ENCODE measurements at places on chromosomes 7 and 10.

DNA sequence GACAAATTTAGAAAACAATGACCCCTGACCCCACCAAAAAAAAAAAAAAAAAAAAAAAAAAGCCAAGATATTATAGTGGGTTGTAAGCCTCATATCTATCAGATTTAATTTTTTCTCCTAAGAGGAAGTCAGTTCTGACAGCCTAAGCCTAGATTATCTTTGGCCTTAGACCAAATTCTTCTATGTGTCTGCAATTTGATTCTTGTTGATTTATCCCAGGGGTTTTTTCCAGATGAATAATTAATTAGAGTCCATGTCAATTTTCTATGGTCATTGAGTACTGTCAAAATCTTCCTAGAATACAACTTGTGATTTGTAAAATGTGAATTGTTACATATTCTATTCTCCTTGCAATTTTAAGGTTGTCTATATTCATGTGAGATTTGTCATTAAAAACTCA, 151.6 kb upstream of the CACNA2D1 start:
- no peak for DNase-seq

DNA sequence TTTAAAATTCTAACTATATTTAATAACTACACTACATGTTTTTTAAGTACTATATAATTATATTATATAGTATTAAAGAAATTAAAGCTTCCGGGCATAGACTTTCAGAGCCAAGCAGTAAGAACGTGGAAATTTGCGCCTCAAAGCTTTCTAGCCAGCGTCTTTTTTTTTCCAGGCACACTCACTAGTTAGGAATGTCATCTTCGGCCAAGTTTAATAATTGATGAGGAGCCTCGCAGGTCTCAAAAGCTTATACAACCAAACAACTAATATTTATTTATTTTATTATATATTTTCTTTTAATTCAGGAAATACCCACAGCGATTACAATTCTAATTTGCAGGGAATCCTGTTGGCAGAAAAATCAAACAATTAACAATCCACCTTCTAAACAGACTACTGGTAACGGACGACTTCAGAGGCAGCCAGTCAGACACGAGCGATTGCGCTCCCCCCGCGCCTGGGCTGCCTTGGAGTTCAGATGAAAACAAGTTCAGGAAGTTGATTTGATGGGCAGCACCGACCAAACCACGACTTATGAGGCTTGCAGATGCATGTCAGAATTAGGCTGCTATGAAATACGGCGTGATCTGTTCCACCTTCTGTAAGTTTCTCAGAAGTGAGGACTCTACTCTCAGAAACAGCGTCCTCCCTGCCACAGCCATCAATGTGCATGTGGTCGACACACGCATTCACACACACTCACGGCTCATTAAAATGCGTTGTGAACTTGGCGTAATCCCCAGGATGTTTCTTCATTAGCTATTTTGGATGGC, 431.8 kb upstream of the MGMT start:
- no peak for DNase-seq

- no peak for DNase-seq
Measured at GRCh38 chr7:79149831-79150230, 303.6 kb downstream of the MAGI2 start.

DNA sequence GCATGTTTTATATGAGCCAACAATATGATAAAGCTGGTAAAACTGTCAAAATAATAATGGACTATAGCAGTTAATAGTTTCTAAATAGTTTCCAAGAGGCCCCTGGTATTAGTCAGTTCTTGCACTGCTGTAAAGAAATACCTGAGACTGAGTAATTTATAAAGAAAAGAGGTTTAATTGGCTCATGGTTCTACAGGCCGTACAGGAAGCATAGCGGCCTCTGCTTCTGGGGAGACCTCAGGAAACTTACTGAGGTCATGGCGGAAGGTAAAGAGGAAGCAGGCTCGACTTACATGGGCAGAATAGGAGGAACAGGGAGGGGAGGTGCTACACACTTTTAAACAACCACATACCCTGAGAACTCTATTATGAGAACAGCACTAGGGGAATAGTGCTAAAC, 104.6 kb downstream of the PPP1R9A start:
- no peak for DNase-seq

GRCh38 chr7:137073571-137074325, 205.3 kb downstream of the CHRM2 start:
- DNase-seq = no peak

GRCh38 chr10:71317739-71318138, 1.3 kb upstream of the SLC29A3 start:
- DNase-seq = no peak

- DNase-seq = no peak
Measured at GRCh38 chr10:89649051-89649450, 4.0 kb upstream of the PANK1 start.

- DNase-seq = no peak
Measured at GRCh38 chr7:74718336-74718735, 55.5 kb upstream of the NCF1 start.

DNA sequence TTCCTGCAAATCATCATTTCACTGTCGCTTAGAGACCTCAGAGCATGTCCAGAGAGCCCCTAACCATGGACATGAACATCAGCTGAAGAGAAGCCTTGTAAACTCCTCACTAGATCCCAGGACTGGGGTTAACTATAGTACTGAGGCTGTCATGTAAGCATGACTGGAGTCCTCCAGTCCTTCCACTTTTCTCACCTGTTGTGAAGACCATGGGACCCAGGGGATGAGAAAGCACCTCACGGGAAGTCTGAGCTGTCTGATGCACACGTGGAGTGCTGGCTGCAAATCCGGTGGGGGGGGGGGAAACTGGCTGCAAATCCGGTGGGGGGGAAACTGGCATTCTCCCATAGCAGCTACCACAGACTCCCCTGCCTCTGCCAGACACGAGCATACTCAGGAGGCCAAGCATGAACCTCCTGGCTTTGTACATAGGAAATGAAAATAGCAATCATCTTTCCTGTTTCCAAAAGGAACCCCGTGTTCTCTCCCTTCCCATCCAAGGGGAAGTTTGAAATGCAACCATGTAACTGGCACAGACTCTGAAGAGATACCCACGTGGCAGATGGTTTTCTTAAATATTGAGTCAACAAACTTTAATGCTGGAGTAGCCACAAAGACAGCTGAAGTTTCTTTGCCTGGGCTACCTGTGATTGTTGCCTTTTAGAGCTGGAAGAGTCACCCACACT, 261.4 kb downstream of the ZMYND11 start:
- no peak for DNase-seq

- no peak for DNase-seq
Measured at GRCh38 chr10:89684604-89685003, 16.8 kb upstream of the KIF20B start.

DNA sequence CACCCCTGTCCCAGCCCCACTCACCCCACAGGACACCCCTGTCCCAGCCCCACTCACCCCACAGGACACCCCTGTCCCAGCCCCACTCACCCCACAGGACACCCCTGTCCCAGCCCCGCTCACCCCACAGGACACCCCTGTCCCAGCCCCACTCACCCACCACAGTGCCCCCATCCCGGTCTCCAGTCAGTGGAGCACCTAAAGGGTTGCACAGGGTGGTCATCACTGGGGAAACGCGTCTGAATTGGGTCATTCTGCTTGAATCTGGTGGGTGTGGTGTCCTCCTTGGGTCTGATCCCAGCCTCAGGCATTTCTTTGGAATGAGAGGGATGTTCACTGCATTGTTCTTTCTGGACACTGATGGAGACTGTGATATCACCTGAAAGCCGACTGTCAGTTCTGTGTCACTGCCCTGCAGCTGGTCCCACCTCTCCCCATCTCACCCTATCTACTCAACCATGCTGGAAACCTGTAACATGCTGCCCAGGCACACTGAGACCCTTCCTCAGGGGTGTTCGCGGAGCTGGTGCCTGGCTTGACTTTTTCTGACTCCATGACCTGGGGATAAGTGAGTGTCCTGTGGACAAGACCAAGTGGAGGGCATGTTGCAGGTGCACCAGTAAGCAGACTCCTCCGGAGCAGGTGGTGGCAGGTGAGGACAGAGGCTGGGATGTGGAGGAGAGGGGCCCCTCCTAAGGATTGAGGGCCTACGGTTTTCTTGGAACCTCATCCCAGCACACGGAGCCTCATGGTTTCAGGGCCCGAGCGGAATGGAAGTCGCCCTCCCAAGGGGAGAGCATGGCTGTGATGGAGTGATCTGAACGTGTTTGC, 262.5 kb upstream of the PPP2R2D start:
- DNase-seq = no peak

DNA sequence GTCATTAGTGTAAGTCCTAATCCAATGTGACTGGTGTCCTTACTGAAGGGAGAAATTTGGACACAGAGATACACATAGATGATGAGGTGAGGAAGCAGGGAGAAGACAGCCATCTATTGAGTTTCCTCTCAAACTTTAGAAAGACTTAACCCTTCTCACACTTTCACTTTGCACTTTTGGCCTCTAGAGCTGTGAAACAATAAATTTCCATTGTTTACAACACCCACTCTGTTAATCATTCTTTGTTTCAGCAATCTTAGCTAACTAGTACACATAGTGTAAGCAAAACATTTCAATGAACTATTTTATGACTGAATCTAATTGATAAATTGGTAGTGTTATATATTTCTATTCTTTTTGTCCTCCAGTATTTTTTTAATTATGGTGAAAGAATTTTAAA, 1092.8 kb upstream of the POT1 start:
- no peak for DNase-seq

DNA sequence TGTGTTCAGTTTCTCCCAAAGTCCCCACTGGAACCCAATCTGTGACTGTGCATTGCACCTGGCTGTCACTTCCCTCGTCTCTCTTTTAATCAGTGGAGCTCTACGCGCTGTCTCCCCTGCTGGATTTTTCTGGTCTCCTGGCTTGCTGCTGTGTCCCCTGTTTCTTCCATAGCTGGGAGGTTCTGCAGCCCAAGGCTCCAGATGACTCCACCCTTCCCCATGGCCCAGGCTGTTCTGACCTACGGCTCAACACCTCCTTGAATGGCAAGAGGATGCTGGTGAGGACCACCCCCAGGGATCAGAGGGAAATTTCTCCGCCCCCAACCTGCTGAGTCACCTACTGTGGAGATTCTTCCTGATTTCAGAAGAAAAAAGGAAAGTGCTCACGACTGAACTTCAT, 961.4 kb upstream of the ZNF722 start:
- DNase-seq = no peak

GRCh38 chr10:29648983-29649268, 14.2 kb upstream of the SVIL start:
- DNase-seq = no peak

DNA sequence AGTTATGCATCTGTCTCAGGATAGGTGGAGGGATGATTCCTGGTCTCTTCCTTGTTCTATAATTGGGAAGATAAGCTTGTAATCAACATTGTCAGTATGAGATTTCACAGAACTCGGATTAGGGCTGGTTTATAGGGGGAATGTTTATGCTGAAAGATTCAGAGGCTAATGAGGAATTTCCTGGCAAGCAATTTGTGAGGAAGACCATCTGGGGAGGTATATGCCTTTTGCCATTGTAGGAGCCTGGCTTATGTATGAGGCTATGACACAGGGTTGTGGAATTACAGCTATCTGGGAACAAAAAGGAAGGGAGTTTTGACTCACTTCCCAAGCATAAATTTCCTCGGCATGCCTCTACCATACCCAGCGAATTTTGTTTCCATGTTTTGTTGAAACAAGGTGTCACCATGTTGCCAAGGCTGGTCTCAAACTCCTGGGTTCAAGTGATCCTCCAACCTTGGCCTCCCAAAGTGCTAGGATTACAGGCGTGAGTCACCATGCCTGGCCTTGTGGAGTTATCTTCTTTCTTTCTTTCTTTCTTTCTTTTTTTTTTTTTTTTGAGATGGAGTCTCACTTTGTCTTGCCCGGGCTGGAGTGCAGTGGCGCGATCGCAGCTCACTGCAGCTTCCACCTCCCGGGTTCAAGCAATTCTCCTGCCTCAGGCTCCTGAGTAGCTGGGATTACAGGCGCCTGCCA, 1.6 kb upstream of the COPS6 start:
- DNase-seq = no peak

- DNase-seq = no peak
Measured at GRCh38 chr7:12315049-12315448, 88.6 kb downstream of the VWDE start.

- no peak for DNase-seq
Measured at GRCh38 chr7:29561271-29561670, 2.4 kb upstream of the PRR15 start.

DNA sequence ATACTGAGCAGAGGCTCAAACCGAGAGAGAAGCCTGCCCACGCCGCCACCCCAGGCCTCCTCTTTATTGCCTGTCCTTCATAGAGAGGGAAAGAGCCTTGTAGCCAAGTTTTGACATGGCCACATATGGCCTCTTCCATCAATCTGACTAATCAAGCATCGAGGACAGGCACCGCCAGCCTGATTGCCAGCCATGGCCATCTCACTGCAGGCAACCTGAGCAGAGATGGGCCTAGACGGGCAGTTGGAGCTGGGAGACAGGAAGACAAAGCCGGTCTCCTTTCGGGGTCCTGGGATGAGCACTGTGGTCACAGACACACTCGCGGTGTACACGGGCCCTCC, 67.2 kb downstream of the EBF3 start:
- DNase-seq = no peak

GRCh38 chr7:24717694-24718320, 39.5 kb downstream of the GSDME start:
- DNase-seq = no peak

- no peak for DNase-seq
Measured at GRCh38 chr10:132059760-132060508, 5.8 kb upstream of the JAKMIP3 start.

- DNase-seq = no peak
Measured at GRCh38 chr10:10826125-10826524, 191.5 kb upstream of the CELF2 start.

- no peak for DNase-seq
Measured at GRCh38 chr10:93703066-93703465, 674 bp upstream of the FRA10AC1 start.

- DNase-seq = no peak
Measured at GRCh38 chr7:157121184-157121715, 17.5 kb upstream of the UBE3C start.

- DNase-seq = no peak
Measured at GRCh38 chr10:125983656-125984055, 87.3 kb downstream of the FANK1 start.

DNA sequence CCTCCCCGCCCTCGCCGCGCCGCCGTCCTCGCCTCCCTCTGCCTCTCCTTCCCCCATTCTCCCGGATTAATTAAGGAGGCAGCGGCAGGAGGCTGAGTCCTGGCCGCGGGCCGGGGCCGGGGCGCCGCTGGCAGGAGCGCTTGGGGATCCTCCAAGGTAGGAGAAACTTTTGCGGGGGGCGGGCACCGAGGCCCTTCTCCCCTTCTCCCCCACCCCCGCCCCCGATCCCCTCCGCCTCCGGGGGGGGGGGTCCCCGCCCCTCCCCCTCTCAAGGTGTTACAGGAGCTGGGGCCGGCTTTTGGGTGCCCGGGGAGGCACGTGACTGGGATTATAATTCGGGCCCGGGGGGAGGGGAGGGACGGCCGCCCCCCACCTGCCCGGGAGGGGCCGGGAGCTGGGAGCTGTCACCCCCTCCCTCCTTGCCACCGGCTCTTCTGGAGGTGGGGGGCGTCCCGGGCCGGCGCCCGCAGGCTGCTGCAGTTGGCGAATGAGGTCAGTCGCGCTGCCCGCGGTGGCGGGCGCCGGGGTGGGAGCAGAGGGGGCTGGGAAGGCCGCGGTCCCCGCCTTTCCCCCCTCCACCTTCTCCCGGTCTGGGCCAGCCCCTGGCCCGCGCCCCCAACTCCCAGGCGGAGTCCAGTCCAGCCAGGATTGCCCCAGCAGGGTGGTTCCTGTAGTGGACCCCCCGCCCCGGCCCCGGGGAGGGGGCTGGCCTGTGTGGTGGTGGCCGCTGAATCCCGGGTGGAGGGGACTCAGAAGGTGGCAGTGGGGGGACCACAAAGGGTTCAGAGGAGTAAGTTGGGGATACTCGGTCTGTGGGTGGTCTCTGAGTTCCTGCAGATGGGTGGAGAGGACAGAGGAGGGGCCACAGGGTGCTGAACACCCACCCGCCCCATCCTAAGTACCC, 567 bp downstream of the GTF2IRD1 start:
- DNase-seq = no peak

Data from GM18507 (cell line).